ELF-1 (cell line): ENCODE measurements at places on chromosomes 16 and 17.
A peak's percentile ranks its signal among the peaks of the same experiment; 100 is the strongest.

GRCh38 chr16:57667526-57668262, 412 bp upstream of the ADGRG3 start:
- peak; percentile 51 for DNase-seq

GRCh38 chr17:19996086-19996485, 13.1 kb upstream of the SPECC1 start:
- DNase-seq: no peak

DNA sequence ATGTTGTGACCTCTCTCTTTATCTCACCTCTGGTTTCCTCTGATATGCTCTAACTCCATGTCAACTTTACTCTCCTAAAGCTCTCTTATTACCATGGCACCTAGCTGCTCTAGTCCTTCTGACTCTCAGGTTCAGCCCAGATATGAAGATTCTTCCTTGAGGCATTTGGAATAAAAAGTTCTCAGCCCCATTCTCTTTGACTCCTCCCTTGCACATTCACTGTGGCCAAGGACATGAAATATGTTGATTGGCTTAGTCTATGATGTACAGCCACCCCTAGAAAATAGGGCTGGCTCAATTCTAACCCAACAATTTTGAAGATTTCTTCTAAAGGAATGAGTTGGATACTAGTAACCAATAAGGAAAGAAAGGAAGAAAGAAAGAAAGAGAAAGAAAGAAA, 20.8 kb upstream of the GAS7 start:
- DNase-seq: no peak

DNA sequence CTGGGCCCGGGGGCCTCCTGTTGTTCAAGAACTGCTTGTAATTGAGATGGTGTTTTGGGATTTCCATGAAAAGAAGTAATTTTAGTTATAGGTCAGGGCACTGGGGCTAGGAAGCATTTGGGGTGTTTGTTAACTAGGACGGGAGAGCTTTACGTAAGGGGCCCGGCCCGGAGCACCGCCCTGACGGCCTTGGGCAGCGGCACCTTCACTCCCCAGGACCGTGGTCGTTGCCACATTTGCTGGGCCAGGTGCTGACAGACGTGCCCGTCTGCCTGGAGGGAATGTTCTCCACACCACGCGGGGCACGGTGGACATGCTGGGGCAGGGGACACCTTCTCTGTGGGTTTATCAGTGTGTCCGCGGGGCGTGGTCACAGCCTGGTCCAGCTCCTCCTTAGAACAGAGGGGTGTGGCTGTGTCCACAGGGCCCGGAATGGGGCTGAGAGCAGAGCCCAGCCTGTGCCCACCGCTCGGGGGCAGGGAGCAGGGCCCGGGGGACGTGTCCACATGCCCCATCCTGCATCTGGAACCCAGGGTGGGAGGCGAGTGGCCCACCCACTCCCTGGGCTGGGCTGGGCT, 57.7 kb downstream of the BAIAP2 start:
- no peak for DNase-seq

DNA sequence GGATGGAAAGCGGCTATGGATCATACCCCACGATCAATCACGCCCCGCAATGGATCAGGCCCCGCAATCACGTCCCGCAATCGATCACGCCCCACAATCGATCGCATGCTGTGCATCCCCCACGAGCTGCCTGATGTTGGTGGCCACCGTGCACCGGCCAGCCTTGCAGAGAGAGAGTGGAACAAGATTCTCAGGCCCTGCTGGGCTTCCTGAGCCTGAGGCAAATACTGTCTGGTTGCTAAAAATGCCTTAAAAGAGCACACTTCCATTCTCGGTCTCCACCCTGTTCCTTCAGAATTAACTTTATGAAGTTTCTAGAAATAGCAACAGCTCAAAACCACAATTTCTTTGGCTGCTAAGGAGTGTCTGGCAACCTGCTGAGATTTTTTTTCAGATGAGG, 81.5 kb downstream of the VPS53 start:
- DNase-seq: peak; percentile 18

GRCh38 chr17:64216338-64217248, 46.5 kb downstream of the TEX2 start:
- peak; percentile 58 for DNase-seq

GRCh38 chr17:58153046-58153445, 4.9 kb downstream of the OR4D1 start:
- DNase-seq: no peak
